ENCODE measurements at places on chromosomes 4 and X.

DNA sequence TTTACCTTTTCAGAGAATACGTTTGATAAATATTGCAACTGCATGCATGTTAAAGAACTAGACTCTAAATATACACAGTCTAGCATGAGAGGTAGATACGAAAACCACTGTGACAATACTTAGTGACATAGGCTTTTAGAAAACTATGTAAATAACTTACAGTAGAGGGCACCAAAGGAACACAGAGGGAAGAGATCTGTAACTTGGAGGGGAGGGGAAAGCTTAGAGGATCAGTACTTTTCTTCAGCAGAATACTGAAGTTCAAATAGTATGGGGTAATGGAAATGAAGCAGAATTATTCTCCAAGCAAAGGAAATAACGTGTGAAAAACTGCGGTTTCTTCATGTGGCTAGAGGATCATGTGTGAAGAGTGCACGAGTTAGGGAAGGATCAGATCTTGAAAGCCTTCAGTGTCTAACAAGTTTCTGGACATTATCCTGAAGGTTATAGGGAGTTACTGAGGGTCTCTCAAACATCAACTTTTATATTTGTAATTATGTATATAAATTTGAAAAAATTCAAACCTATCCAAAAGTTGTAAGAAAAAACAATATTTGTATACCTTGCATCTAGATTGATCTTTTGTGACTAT, 264.3 kb downstream of the NPFFR2 start:
- no peak for DNase-seq

GRCh38 chrX:106862972-106863688, 40.0 kb downstream of the RIPPLY1 start:
- DNase-seq: no peak

- DNase-seq: peak; percentile 3
Observed at GRCh38 chr4:64158648-64159326, 250.5 kb downstream of the TECRL start.

DNA sequence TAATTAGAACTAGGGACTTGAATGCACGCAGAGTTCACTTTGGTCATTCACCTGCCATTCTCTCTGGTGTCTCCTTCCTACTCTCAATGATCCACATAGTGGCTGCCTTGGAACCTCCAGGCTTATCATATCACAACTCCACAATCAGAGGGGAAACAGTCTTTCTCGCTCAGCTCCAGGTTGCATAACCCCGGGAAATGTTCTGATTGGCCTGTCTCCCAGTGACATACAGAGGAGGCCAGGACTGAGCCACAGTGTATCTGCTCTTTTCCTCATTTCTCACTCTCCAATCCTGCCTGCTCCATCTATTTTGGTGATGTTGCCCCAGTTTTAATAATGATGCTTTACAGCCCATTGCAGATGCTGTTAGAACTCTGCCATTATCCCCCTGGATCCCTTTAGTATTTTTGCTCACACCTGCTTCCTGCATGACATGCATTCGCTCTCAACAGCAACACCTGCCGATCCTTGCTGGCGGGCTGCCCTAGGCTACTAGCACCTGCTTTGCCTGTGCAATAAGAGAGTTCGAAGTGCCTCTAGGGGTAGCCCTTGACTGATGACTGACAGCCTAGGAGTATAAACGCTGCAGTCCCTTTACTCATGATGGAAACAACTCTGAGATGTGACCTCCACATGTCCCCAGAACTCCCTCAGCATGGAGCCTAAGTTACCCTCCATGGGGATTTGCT, 211.3 kb upstream of the RPS6KA3 start:
- DNase-seq: no peak

GRCh38 chr4:182628544-182628943, 288.6 kb downstream of the DCTD start:
- DNase-seq: no peak

GRCh38 chr4:169253113-169253671, 17.6 kb downstream of the SH3RF1 start:
- DNase-seq: no peak

DNA sequence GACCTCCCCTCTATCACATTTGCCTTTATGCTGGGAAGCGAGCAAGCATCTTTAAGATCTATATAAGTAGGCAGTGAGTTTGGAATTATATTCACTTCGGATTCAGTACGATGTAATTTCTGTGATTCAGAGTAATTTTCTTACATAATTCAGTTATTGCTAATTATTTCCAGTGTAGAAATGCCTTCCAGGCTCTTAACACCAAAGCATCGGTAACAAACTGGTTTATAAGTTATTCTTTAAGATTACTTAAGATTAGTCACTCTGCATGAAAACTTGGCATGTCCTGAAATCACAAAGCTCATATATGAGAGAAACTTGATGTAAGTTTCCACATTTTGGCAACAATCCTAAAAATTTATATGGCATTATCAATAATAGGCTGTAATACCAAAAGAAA, 120.8 kb downstream of the ADAMTS3 start:
- DNase-seq: no peak

- DNase-seq: no peak
Observed at GRCh38 chr4:5127556-5127955, 76.3 kb downstream of the STK32B start.

GRCh38 chrX:12372111-12372510, 233.8 kb downstream of the FRMPD4 start:
- no peak for DNase-seq

DNA sequence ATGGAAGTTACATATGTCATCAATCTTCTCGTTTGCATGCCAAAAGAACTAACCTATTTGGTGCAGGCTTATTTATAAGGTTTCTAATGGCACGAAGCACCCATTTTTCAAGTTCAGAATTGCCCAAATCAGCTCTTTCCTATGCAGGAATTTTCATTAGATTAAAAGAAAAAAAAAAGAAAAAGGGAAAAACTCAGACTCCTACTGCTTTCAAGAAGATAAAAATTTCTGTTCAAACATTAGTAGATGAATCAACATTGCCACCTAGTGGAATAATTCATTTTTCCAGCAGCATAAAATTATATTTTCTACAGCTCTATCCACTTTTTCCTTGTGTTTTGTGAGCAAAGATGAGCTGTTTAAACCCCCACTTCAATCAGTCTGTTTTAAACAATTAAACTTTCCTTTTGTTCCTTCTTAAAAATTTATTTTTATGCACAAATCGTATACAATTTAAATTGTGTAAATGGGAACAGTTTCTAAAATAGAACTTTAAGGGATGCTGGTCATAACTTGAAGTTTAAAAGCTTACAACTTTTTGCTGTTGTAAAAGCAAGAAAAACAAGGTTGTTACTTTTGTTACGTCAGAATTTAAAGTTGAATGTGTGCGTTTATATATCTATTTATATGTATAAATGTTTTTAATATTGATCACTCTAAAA, 309.9 kb downstream of the ARAP2 start:
- DNase-seq: no peak

- DNase-seq: no peak
Observed at GRCh38 chrX:102345916-102346315, 93.9 kb downstream of the NXF2B start.

- DNase-seq: no peak
Observed at GRCh38 chr4:38449506-38450174, 214.4 kb upstream of the KLF3 start.

DNA sequence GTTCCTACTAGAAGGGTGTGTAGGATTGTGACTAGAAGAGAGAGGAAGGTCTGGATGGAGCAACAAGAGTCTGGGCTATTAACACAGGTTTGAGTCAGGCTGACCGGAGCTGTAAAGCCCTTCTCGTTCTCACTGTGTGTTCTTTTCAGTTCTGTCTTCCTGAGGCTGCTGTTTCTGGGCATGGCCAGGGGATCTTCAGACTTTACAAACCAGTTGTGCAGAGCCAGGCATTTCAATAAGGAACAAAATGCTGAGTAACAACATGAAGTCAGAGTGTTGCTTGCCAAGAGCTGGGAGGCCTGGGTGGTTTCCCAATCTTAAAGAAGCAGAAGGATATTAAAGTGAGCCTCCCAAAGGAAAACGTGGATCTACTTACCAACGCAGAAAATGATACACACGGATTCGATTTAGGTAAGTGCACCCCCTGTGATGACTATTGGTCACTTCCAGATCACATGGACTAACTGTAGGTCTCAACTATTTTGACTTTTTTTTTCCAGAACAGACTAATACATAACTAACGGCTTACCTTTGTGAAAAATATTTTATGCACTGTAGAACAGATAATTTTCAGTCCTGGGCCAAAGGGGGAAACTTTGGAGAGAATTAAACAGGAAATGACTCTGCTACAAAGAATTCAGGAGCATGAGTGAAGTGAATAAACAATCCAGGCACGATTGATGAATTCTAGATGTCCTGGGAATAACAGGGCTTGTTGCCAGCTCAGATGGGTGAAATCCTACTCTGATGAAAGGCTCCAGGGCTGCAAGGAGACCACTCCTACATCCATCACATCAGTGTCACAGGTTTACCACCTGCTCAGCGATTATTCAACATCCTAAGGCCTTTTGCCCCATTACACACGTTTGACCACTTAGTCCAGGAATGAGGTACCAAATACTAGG, 94.5 kb downstream of the ANXA3 start:
- DNase-seq: no peak

GRCh38 chr4:6097581-6097980, 79.3 kb upstream of the C4orf50 start:
- no peak for DNase-seq

GRCh38 chr4:72557021-72557420, 12.0 kb downstream of the ADAMTS3 start:
- DNase-seq: no peak

GRCh38 chr4:126779436-126780166, 853.2 kb upstream of the INTU start:
- no peak for DNase-seq

GRCh38 chrX:73457306-73457705, 10.5 kb downstream of the CDX4 start:
- no peak for DNase-seq

GRCh38 chrX:13664020-13664419, 11.1 kb downstream of the TCEANC start:
- DNase-seq: no peak

DNA sequence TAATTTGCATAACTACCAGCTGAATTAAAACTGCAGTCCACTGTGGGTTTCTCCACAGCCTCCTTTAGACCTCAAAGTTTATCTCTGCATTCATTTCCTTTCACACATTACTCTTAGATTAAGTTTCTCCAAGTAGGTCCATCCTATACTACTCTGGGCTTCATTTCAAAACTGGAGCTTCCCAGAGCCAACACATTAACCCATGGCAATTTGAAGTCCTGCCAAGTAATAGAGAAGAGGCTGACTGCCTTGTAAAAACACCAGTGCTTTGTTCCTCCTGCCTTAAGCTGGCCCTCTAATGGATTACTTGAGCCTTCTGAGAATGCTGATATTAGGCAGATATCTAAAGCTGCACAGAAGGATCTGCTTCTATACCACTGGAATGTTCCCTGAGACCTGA, 997.2 kb upstream of the SLIT2 start:
- DNase-seq: no peak

- no peak for DNase-seq
Observed at GRCh38 chr4:23973308-23973855, 83.5 kb upstream of the PPARGC1A start.

DNA sequence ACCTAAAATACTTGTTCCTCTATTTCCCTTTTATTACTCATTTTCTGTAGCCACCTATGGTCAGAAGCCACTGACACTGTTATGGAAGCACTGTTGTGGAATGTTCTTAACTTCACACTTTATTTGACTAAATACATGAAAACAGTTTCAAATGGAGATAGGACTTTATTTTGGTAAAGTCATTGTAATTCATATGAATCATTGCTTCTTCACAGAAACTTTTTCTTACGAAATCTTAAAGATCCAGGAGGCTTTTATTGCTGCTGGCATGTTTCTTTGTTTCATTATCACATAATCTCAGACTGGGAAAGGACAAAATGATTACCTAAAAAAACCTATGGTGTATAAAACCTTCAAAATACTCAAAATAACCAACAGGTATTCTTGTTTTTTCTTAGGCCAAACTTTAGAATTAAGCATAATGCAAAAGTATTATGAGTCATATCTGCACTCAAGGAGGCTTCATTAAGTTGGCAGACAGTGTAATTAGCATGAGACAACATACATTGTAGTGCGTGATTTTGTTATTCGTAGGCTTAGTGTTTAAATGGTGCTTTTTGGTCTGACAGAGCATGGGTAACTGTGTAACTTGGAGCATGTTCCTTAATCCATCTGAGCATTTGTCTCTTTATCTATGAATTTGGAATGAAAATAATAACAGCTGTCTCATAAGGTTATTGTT, 58.0 kb downstream of the SH3BGRL start:
- DNase-seq: no peak

GRCh38 chr4:7187168-7187535, 5.2 kb upstream of the SORCS2 start:
- no peak for DNase-seq

DNA sequence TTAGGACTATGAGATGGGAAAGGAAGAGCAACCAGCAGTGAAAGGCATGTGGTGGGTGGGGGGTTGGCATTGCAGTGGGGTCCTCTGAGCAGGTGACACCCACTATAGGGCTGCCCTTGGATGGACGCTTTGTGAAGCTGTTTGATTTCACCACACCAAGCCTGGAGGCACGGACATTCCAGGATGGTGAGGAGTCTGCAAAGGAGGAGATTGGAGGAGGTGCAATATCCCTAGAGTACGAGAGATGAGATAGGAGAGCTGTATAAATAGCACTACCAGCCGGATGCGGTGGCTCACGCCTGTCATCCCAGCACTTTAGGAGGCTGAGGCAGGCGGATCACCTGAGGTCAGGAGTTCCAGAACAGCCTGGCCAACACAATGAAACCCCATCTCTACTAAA, 42.3 kb downstream of the SHOX start:
- DNase-seq: no peak

Measured in GDM1 (cell line).